Osteoblast (primary cell): ENCODE measurements at places on chromosomes 5 and 9. TPM values are rescaled to one million over a fixed set of nuclear protein-coding genes. Genes with fewer than 3 reads are reported as not detected.

- DNase-seq: no peak
Observed at GRCh38 chr9:10003047-10003446, 609.8 kb downstream of the PTPRD start.

The LHX6 gene
- total RNA-seq: not detected in 2 replicates

DNA sequence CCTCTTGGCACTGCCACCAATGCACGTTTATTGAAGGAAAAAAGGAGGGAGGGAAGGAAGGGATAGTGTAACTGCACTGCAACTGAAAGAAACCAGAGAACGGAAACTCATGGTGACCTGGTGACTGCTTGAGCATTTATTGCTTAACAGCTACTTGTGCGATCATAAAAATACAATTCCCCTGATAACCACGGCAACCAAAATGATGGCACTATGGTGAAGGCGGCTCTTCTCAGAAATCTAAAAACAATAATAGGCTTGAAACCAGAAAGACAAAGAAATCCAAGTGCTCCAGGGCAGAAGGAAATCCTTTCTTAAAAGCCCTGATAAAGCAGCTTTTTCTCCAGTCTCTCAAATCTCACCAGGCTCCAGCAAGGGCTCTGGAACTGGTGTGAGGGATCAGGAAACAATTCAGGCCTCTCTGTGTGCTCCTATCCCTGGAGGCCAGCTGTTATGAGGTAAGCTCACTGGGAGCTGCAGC, 1.9 kb downstream of the FBXO10 start:
- peak; percentile 80 for DNase-seq

DNA sequence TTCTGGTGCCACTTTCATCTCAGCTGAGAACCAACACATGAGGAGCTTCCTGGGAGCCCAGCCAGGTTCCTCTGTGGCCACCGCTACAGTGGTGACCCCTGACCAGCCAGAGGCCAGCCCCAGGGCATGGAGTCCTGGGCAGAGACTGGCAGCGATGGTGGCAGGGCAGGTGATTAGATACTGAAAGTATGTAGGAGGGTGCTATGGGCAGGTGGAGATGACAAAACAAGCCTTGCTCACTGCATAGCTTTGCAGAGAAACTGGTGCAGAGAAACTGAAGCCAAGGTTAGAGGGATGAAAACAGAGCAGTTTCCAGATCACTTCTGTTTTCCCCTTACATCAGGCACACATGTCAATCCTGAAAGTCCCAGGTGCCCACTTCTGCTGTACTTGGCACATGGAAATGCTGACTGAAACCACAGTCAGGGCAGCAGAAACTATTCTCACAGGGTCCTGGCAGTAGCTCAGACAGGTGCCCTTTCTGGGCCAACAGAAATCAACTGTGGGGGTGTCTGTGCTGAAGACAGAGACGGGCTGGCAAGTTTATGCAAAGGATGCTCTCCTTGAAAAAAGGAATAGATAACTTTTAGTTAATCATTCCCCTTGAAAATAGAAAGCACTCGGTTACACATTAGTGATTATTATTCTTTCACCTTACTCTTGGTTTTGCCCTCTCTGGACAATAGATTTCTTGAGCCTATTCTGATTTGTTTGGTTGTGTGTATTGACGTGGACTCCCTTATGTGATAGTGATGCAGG, 90.3 kb downstream of the ANKRD55 start:
- no peak for DNase-seq

- DNase-seq: peak; percentile 98
Observed at GRCh38 chr9:113154471-113154870, 3.7 kb downstream of the SLC31A2 start.

The CCDC127 gene
- total RNA-seq: 4.3 and 6.2 TPM in 2 replicates

- DNase-seq: no peak
Observed at GRCh38 chr9:105053209-105053652, 125.3 kb upstream of the ABCA1 start.

DNA sequence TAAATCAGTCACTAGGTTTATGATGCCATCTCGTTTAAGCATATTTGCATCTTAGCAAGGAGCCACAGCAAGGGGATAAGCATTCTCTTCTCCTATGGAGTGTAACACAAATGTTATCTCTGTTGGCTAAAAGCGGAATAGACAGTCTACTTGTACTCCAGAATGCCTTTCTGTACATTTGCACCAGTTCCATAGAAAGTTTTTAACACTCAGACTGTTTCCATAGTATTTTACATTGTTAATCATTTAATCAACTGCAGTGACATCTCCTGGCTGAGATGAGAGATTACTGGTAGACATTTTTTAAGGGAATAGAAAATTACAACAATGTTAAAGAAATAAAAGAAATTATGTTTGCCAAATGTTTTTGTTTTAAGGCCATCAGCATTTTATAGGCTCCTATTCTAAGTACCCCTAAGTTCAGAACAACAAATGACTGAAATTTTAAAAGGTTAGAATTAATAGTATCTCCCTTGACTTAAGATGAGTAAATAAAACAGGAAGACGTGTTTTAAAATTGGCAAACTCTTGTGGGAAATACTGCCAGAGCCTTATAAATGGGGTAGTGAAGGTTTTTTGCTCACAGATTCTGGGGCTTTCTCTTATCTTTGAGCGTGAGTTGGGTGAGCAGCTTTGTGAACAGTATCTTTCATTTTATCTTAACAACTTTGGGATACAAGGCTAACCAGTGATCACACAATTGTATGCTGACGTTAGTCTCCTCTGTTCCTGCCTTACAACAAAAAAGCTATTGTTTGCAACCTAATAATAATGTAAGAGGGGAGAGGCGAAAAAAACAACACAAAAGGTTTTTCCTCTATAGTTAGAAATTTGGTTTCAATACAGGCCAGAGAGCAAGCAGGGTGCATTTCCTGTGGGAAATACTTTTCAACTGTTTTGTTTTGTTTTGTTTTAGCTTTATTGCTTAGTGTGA, 294.3 kb downstream of the FBXL7 start:
- DNase-seq: no peak

DNA sequence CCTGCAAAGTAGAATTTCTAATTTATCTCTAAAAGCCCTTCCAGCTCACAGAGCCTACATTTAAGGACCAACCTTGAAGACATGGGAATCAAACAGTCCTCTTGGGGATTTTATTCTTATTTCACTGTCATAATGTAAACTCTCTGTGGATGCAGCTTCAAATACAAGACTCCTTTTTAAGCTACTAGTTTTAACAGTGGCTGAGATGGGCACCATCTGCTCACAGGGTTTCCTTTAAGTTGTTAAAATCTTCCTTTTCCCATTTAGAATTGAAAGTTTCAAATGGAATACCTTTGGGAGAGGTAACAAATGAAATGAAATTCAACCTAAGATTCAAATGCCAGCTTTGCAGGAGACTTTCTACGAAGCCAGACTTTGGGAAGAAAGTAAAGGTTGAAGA, 243.7 kb downstream of the GLIS3 start:
- DNase-seq: no peak

GRCh38 chr5:59132131-59132530, 549.3 kb downstream of the RAB3C start:
- DNase-seq: no peak

The RANBP17 gene
- total RNA-seq: 4.0 and 5.0 TPM in 2 replicates

The NR2F1-AS1 gene
- total RNA-seq: 15.9 and 17.4 TPM in 2 replicates

- no peak for DNase-seq
Observed at GRCh38 chr9:23005156-23005555, 558.5 kb downstream of the DMRTA1 start.

DNA sequence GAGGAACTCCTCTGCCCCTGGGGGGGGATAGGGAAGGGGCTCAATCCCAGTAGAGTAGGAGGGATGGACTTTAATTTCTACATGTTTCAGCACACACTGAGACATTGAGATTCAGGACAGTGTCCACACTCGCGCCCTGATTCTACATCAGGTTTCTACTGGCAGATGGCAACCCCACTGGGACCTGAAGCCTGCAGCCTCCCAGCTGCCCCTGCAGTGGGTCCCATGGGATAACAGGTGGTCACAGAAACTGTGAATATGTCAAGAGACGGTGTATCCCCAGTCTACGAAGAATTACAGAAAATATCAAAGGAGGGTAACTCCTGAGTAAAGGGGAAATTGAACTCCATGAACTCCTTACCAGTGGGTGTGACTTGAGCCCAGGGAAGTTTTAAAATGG, 2.4 kb upstream of the TERT start:
- DNase-seq: no peak

DNA sequence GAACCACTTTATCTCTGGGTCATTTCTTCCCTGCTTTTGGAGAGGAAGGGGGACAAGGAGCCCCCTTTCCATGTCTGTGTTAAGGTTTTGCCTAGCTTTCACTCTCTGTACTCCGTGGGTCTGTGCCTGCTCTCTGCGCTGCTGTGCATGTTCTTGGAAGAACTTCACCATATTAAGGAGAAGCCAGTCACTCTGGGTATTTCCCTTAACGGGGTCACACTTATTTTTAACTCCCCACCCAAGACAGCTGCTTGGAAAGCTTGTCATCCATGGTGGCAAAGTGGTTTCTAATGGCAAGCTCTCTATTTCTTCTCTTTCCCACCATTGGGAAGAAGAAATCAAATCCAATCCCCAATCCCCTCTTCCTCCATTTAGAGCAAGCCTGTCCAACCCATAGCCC, 44.8 kb upstream of the HMHB1 start:
- no peak for DNase-seq

- DNase-seq: peak; percentile 87
Observed at GRCh38 chr9:120531683-120532300, 48.2 kb downstream of the CDK5RAP2 start.

DNA sequence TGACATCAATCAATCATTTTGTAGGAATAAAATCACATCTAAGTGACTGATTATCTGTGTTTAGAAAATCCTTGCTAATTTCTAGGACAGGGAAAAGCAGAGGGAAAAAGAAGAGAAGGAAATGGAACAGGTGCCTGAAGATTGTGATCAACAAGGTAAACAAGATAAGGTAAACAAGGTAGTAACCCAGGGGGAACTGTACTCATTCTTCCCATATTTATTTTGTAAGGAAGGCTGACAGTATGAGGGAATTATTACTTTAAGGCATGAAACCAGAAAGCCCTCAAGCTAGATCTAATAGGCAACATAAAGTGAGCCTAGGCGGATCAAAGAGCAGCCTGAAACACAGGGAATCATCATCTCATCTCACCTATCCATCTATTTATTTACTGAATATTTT, 231.1 kb downstream of the MLLT3 start:
- DNase-seq: no peak
